Mammary epithelial cell (primary cell): ENCODE measurements at places on chromosomes 3 and 15. TPM values are rescaled to one million over a fixed set of nuclear protein-coding genes. Genes with fewer than 3 reads are reported as not detected.

The APBA2 gene
- 13.5 TPM for total RNA-seq

The SLC28A1 gene
- total RNA-seq: 0.17 TPM

The GPR27 gene
- 0.21 and 0.56 TPM in 2 replicates for total RNA-seq

The KCNMB2 gene
- not detected for total RNA-seq

The GOLGA8S gene
- total RNA-seq: not detected

The AHSG gene
- total RNA-seq: 0.48 and 0.52 TPM in 2 replicates

The ETV5 gene
- 80.3 and 81.2 TPM in 2 replicates for total RNA-seq

The CHRFAM7A gene
- 0.33 TPM for total RNA-seq

The P3H2 gene
- 71.2 TPM for total RNA-seq

The TEX55 gene
- not detected in 2 replicates for total RNA-seq

The IL17RB gene
- total RNA-seq: 0.13 and 0.31 TPM in 2 replicates

The RHOV gene
- total RNA-seq: 0.83 TPM

The CD80 gene
- total RNA-seq: not detected

The REC114 gene
- not detected for total RNA-seq

The MKRN3 gene
- 1.3 TPM for total RNA-seq
